Stimulated activated CD8-positive, alpha-beta memory T cell treated with anti-CD3 and anti-CD28 coated beads, Interleukin-15, amount 100 ng/mL, for 24 hours (primary cell): ENCODE measurements at places on chromosomes 3 and 15.

DNA sequence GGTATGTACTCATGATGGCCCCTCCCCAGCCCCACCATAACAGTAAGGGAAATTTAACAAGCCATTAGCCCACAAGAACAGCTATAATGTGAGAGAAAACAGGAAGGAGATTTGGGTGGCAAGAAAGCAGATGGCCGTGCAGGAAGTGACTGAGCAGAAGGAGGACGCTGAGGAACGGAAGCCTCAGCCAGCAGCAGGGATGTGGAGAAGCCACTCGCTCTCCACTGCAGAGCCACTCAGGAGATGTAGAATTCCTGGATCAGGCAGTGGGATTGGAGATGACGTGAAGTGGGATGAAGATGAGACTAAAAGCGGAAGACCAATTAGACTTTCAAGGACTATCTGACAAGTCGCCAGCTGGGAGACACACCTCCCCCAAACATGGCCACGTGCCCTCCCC lies 31.2 kb downstream of the PRR23E start:
- DNase-seq, result no peak

DNA sequence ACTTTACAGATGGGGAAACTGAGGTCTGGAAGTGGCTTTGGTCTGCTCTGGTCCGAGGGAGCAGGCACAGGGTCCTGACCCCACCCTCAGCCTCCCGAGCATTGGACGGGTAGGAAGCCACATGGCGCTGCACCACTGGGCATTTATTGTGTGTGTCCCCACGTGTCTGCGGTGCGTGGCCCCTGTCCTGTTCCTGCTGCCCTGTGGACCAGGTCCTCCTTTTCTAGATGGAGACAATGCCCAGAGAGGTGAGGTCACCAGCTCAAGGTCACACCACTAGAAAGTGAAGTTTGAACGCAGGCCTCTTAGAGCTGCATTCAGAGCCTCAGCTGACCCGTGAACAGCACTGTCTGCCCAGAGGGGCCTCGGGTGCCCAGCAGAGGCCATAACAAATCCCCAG lies 26.8 kb downstream of the DUSP7 start:
- DNase-seq, result no peak

- DNase-seq, result no peak
Observed at GRCh38 chr3:108673988-108674661, 83.1 kb downstream of the RETNLB start.

- DNase-seq, result no peak
Observed at GRCh38 chr3:67033079-67033478, 35.0 kb downstream of the KBTBD8 start.

GRCh38 chr15:70272565-70273355 lies 175.0 kb upstream of the TLE3 start:
- no peak for DNase-seq

DNA sequence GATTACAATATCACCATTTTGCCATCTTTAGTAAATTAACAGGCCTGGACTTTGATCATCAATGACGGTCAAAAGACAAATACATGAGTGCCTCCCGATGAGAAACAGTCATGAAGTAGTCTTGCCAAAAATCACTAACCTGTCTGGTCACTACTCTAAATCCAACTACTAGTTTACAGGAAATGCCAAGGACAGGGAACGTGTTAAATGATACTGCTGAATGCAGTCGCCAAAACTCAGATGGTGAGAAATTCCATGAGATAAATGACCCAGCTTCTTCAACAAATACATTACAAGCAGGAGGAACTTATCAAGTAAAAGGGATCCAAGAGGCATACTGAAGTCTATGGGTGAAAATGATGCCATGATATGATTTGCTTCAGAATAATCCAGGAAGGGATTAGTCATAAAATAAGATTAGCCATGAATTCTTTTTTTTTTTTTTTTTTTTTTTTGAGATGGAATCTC lies 35.8 kb upstream of the ATP13A3 start:
- no peak for DNase-seq

GRCh38 chr3:18739099-18739433 lies 313.9 kb upstream of the SATB1 start:
- no peak for DNase-seq

GRCh38 chr15:61049028-61049427 lies 180.1 kb downstream of the RORA start:
- DNase-seq, result no peak

GRCh38 chr3:171387062-171387461 lies 73.1 kb downstream of the TNIK start:
- DNase-seq, result no peak

DNA sequence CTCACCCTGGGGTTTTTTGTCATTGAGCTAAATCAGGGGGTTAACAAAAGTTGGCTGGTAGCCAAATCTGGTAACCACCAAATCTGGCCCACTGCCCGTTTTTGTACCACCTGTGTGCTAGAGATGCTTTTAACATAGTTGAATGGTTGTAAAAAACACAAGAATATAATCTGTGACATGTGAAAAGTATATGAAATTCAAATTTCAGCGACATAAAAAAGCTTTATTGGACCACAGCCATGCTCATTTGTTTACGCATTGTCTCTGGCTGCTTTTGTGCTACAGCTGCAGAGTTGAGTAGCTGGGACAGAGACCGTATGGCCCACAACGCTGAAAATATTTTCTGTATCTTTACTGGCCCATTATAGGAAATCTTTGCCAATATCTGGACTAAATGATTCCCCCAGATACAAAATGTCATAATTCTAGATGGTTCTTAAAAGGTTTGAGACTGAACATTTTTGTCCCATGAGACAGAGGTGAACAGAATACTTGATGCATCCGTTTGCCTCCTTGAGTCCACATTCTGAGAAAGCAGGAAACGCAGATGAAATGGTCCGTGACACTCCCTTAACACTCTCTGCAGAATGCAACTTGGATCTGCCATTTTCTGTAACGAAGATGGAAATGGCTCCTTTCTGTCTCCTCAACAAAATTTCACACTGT lies 120.9 kb upstream of the PDZRN3 start:
- DNase-seq, result no peak

GRCh38 chr15:70503073-70503745 lies 260.1 kb downstream of the UACA start:
- DNase-seq, result no peak

DNA sequence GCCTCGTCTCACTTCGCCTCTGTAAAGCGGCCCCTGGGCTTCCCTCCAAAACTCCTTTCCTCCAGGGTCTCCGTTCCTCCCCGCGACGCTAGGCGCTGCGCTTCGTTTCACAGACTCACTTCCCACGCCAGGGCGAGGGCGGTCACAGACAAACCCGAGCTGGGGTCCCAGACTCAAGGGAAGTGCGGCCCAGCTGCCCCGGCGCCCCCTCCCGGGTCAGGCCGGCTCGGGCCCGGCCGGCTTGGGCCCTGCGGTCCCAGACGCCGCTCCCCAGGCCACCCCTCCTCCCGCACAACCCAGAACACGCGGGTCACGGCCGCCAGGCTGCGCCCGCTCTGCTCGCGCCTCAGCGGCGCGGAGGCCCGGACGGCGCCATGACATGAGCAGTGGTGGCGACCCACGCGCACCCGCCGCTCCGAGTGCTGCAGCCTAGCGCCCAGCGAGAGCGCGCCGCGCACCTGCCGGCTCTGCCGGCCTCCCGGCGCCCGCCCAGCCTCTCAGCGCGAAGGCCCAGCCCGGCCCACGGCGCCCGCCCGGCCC lies 547 bp downstream of the NUP210 start:
- DNase-seq, result peak; percentile 30

- no peak for DNase-seq
Observed at GRCh38 chr15:74239051-74239705, 3.1 kb downstream of the CCDC33 start.

DNA sequence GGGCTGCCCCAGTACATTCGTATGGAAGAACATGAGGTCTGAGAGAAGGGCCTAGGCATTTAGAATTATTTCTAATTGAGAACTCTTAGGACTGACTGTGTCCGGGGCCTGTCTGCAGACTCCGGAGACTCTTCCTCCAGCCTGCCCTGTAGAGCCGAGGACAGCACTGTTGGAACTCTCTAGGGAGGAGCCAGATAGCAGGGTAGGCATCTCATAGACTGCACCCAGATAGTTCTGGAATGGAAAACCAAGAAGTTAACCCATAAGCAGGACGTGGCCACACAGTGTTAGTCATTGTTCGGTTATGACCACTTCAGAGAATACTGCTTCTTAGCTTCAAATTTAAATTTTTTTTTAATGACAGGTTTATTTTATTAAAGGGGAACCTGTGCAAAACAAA lies 59.5 kb downstream of the SNRK start:
- DNase-seq, result no peak

GRCh38 chr3:188472336-188472735 lies 318.4 kb downstream of the LPP start:
- no peak for DNase-seq

- no peak for DNase-seq
Observed at GRCh38 chr3:16798738-16799137, 86.0 kb upstream of the PLCL2 start.

GRCh38 chr3:4392992-4393391 lies 74.1 kb downstream of the SUMF1 start:
- DNase-seq, result no peak

GRCh38 chr3:13711911-13712650 lies 163.2 kb downstream of the FBLN2 start:
- no peak for DNase-seq

GRCh38 chr3:126277629-126278378 lies 79.4 kb downstream of the KLF15 start:
- no peak for DNase-seq

GRCh38 chr3:55894605-55895004 lies 407.5 kb upstream of the WNT5A start:
- no peak for DNase-seq

GRCh38 chr3:167162083-167162482 lies 218.0 kb downstream of the ZBBX start:
- no peak for DNase-seq

- DNase-seq, result no peak
Observed at GRCh38 chr15:78069462-78070029, 8.0 kb downstream of the TBC1D2B start.

DNA sequence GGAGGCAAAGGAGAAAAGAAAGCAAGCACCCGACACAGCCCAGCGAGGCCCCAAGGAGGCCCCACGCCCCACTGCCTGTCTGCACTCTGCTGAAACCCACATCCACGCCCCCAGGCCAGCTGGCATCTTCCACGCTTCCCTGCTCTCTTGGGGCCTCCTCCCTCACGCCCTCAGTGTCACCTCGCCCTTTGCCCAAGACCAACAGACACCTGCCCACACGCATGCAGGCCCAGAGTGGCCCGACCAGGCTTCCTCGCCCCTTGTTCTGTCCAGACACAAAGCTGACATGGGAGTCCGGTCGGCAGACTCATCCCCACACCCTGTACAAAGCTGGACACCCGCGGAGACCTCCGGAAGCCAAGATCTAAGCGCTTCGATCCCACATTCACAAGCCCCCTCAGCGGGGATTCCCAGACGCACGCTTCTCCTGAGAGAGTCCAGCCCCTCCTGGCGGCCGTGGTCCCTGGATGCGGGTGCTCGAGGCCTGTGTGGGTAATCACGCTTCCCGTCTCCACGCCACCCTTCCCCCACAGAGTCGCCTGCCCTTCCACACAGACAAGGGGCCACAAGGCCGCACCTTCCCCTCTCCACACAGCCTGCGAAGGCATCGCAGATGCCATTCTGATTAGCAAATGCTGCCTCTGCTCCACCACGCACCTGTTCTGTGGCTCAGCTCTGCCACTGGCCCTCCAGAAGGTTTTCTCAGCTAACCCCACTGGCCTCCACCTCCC lies 176.6 kb downstream of the XXYLT1 start:
- no peak for DNase-seq

GRCh38 chr3:33706056-33706455 lies 12.0 kb downstream of the CLASP2 start:
- no peak for DNase-seq

DNA sequence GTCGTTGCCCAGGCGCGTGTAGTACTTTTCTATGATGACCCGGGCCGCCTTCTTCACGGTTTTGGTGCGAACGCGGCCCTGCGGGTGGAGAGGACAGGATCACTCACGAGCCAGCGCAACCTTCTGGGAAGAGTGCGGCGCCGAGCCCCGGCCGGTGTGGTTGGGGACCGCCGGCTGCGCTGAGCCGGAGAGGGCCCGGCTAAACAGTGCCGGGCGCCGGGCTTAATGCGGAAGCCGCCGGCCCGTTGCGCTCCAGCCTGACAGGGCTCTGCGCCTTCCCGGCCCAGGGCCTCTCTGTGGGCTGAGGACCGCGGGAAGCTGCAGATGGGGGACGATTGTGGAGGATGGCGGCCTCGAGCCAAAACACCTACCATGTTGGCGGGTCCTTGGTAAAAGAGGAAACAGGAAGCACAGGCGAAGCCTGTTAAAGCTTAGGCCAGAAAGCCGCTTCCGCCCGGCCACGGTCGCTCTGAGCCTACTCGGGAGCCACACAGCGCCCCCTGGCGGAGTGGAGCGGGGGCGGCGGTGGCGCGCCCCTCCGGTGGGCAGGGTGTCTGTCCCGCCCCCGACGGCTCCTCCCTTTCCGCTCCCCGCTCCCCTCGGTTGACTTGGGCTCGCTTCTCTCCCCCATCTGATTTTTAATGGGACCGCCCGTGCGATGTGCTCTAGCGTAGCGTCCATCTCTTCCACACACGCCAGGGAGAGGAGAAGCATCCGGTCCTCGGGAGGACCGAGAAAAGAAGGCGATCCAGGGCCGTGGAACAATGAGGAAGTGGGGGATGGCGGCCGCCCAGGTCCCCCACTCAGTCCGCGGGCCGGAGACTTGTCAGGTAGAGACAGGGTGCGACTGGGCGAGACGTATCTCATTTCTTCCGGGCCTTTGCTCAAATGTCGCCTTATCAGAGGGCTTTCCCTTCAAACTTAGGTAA lies at the start of gene RPS17:
Gene RPS17, minus strand, starts transcription at position 403 of the 929 bp plus-strand sequence. Its CDS starts 29 bp downstream, at position 374.
- peak; percentile 99 for DNase-seq

- no peak for DNase-seq
Observed at GRCh38 chr3:63964681-63965485, 52.7 kb upstream of the SCAANT1 start.

DNA sequence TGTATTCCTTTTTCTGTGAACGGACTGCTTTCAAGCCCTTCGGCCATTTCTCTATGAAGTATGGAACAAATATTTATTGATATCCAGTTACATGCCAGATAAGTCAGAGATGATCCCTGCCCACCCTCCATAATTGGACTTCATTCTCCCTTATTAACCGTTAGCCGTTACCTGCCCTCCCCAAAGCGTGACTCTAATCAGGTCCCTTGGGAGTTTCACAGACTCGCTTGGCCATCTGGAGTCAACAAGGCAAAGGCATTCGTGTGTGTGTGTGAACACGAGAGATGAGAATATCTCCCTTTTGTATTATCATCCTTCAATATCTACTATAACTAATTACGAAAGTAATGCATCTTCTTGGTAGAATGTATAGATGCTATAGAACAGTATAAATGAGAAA lies 314.5 kb downstream of the TLE3 start:
- no peak for DNase-seq
